Fibroblast of lung (primary cell): ENCODE measurements at places on chromosomes 7 and 10.

DNA sequence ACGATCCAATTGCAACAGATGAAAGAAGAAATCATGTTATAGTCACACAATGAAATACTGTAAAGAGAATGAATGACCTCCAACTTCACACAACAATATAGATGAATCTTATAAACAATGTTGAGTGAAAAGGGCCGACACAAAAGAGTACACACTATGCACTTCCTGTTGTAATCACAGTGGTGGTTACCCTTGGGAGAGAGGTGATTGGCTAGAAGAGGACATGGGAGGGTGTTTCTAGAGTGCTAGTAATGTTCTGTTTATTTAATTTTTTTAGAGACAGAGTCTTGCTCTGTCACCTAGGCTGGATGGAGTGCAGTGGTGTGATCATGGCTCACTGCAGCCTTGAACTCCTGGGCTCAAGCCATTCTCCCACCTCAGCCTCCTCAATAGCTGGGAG, 82.5 kb downstream of the NDUFB2 start:
- no peak for DNase-seq

DNA sequence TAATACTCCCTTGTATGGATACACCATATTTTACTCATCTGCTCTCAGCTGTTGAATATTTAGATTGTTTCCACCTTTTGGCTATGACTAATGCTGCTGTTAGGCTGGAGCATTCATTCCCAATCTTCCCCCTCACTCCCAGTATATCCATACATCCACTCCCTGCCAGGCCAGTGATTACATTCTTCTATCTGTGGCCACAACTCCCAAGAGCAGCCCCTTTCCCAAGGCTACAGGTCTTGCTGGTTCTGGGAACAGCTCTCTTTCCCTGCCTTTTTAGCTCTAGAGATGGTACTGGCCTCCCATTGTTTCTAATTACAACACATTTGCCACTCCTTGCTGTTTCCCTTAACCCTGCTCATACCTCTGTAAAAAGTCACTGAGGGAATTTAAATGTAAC, 28.2 kb downstream of the SFR1 start:
- peak; percentile 3 for DNase-seq

DNA sequence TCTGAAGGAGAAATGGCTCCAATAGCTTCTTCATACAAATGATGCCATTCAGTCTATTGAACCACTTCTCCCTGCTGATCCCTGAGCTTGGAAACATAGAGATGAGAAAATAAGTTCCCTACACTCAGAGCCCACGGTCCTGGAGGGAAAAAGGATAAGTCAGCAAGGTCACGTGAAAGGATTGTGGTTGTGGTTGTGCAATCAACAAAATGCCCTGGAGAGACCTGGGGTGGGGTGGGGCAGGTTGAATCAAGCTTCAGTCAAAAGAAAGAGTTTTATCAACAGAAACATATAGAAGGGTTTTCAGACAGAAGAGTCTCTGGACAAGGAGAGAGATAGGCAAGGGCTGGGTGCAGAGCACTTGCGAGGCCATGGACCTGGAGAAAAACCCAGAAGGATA, 30.1 kb downstream of the C10orf90 start:
- DNase-seq = peak; percentile 23

DNA sequence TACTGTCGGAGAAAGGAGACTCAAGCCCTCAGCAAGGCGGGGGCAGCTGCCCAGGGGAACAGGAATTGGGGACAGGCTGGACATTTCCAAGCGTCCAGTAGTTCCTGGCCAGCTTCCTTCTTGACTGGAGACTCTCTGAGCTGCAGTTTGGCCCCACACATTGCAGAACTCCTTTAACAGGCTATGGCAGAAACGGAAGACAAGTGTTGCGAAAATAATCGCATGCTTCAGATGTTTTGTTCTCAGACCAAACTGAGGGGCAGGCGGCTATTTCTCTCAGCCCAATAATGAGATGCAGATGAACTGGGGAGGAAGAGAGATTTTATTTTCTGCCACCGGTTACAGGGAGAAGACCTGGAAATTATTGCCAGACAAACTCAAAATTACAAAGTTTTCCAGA, 88.0 kb upstream of the PFKP start:
- peak; percentile 11 for DNase-seq

- DNase-seq = no peak
Measured at GRCh38 chr7:99242682-99243081, 30.0 kb upstream of the MYH16 start.

- DNase-seq = no peak
Measured at GRCh38 chr7:53001221-53001620, 34.2 kb upstream of the POM121L12 start.

DNA sequence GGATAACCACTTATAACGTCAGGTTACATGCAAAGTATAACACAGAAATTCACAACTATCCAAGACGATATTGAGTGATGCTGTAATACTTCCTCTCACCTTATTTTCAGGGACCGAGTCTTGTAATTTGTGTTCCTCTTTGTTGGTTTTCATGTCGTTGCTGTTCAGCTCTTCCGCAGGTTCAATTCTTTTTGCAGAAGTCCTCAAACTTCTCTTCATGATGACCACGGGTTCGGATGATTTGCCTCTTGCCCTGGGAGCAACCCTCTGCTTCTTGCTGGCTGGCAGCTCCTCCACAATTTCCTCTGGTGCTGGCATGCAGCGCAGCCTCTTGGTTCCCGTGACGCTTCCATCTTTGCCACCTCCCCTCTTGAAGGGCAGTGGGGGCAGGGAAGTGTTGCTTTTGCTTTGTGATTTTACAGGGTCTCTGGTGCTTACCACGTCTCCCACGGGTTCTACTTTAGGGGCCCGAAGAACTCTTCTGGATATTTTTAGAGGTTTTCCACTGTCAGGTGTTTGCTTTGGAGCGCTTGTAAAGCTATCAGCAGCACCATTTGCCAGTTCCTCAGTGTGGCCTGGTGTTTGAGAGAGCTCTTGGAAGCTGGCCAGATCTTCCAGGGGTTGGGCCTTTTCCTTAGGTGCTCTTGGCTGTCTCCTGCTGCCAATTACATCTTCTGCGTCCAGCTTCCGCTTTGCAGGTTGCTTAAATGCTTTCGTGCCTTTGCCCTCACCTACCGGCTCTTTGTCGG, 23.6 kb downstream of the MKI67 start:
- no peak for DNase-seq

GRCh38 chr10:88379575-88379974, 203.5 kb downstream of the RNLS start:
- peak; percentile 63 for DNase-seq

GRCh38 chr10:132048294-132048667, 17.5 kb upstream of the JAKMIP3 start:
- no peak for DNase-seq

GRCh38 chr7:18153183-18153748, 125.6 kb upstream of the PRPS1L1 start:
- DNase-seq = no peak

DNA sequence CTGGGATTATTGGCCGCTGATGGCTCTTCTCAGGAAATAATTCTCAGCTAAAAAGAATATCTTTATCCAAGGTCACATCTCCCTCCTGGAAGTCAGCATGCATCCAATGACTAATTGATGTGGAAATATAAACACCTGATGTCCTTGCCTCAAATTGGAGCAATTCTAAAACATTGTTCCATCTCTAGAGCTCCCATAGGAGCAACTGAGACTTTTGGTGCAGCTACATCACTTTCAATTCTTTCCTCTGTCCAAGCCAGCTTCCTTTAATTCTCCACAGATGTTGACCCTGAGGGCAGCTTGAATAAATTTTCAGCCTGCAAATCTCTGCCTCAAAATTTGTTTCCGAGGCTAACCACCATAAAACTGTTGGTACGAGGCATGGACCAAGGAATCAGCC, 43.9 kb upstream of the KCND2 start:
- no peak for DNase-seq

GRCh38 chr7:115096262-115096661, 174.4 kb downstream of the MDFIC start:
- DNase-seq = no peak

DNA sequence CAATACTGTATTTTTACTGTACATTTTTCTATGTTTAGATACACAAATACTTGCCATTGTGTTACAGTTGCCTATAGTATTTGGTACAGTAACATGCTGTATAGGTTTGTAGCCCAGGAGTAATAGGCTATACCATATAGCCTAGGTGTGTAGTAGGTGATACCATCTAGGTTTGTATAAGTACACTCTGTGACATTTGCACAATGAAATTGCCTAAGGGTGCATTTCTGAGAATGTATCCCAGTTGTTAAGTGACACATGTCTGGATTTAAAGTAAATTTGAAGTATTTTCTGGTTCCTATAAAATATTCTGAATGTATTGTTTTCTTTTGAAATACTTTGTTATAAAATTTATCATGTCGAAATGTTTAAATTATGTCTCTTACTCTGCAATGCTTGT, 7.2 kb downstream of the CDK14 start:
- DNase-seq = no peak

GRCh38 chr7:28029051-28029450, 151.5 kb downstream of the JAZF1 start:
- peak; percentile 42 for DNase-seq

DNA sequence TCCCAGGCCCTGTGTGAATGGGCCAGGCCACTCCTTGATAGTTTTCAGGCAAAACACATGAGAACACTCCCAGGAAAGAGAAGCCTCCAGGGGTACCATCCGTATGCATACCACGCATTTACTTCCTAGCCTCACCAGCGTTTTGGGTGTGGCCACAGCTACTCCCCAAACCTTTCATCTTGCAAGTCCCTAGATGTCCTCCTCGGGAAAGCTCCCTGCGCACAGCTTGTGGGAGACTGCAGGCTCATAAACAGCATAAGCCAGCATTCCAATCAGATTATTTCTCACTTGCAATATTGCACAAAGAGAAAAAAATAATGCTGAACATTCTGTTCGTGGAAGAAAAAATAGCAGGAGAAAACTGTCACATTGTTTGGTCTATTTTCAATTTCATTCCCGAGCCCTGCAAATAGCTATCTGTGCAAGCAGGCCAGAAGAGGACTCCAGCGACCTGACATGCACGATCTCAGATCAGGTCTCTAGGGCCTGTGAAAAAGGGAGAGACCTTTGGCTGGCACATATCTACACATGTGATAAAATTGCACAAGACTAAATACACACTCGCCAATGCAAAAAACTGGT, 175.6 kb downstream of the PLXNA4 start:
- no peak for DNase-seq
